Central memory CD8-positive, alpha-beta T cell (primary cell): ENCODE measurements at places on chromosomes 5 and 9.
A peak's percentile ranks its signal among the peaks of the same experiment; 100 is the strongest.

GRCh38 chr5:73901043-73901442 lies 275.0 kb downstream of the ARHGEF28 start:
- no peak for DNase-seq

DNA sequence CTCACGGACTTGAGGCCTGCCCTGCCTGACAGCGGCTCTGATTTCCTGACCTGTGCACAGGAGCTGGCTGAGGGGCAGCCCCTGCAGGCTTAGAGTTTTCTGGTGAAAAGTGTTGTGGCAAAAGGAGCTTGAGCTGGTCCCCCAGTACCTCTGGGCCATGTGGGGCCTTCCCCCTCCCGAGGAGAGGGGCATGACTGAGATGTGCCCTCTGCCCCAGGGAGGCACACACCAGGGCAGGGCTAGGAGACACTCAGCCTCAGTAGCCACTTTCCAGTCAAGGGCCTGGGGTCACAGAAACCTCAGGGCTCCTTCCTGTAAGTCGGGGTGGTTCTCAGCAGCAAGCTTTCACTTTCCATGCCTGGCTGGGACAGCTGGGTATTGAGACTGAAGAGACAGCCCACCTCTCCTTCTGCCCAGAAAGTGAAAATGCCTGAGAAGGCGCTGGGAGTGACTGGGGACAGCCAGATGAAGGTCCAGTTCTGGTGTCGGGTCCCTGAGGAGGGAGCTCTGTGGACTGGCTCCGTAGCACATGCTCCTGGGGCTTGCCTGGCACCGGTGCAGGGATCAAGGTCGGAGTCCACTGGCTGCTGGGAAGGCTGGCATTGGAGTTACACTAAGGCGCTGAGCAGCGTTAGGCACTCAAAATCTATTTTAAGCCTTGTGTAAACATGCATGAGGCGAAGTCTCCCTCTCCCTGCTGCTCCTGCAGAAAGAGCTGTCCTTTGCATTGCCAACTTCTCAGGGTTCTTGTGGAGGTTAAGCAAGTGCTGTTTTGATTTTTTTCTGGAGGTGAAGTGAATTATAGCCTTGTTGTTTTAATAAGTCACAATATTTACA lies 394.9 kb downstream of the GADD45G start:
- DNase-seq, result peak; percentile 11

DNA sequence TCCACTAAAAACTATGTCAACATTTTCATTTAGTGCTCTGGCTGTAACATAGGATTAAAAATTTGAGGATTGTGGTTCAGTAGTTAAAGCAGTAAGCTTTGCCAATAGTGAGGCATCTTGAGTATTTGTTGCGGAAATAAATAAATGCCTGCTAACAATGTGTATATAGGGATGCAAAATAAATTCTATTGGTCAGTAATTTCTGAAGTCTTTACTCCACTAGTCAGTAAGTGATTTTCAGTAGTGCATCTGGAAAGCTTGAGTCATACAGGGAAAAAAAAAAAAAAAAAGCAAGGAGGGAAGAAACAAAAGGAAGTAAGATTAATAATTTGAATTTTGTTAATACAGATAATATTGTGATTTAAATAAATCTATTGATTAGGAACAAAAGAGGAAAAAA lies 21.0 kb downstream of the NIPBL start:
- no peak for DNase-seq

DNA sequence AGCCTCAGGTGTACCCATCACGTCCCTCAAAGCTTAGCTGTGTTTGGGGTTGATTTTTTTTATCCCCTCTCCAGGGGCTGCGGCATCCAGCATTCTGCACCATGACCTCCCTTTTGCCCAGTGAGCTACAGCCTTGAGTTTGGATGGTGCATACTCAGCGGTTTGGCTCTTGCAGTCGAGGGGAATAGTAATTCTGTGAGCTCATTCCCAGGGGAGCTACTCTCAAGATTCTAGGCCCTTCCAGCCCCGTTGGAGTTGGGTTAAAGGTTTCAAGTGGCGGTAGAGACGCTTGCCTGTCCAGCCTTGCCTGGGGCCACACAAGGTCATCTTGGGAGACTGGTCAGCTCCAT lies 102.2 kb upstream of the SPRY4 start:
- no peak for DNase-seq

- no peak for DNase-seq
Observed at GRCh38 chr9:137703842-137704508, 85.2 kb downstream of the EHMT1 start.

GRCh38 chr5:138334867-138335447 lies 3.1 kb upstream of the FAM53C start:
- no peak for DNase-seq

DNA sequence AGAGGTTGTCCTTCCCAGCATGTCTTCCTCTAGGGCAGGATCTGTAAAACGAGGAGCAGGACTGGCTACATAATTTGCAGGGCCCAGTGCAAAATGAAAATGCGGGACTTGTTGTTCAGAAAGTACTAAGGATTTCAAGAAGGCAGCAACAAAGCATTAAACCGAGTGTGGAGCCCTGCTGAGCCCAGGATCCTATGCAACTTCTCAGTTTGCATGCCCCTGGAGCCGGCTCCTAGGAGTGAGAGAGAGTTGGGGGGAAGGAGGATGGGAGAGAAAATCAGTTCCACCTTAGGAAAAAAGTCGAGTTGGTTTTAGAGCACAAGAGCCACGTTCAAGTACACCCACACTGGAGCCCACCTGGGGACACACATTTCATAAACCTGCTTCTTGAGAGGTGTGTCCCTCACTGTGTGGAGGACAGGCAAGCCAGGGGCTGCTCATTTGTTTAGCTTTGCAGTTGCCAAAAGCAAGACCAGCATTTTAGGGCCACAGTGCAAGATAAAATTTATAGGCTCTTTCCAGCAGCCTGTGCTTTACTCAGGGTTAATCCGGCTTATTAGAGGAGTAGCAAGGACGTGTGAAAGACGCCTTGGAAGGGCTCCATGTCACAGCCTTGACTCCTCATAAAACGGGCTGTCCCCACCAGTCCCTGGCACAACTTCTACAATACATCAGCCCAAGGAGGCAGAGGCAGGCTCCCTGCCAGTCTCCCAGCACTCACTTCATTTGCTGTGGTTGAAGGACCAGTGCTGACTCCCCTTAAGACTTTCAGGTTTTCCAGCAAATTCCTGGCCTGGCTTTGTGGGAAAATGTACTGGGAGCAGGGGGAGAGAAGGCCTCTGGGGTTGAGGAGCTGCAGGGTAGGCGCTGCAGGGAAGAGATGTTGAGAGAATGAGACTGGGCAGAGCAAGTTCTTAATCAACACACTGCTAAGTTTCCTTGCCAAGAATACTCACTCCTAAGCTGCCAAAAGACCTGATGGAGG lies 159.7 kb upstream of the SEMA6A start:
- no peak for DNase-seq
